Stimulated activated CD4-positive, alpha-beta T cell treated with anti-CD3 and anti-CD28 coated beads, Interleukin-2, amount 100 ng/mL, for 24 hours (primary cell): ENCODE measurements at places on chromosomes 13 and 19.

DNA sequence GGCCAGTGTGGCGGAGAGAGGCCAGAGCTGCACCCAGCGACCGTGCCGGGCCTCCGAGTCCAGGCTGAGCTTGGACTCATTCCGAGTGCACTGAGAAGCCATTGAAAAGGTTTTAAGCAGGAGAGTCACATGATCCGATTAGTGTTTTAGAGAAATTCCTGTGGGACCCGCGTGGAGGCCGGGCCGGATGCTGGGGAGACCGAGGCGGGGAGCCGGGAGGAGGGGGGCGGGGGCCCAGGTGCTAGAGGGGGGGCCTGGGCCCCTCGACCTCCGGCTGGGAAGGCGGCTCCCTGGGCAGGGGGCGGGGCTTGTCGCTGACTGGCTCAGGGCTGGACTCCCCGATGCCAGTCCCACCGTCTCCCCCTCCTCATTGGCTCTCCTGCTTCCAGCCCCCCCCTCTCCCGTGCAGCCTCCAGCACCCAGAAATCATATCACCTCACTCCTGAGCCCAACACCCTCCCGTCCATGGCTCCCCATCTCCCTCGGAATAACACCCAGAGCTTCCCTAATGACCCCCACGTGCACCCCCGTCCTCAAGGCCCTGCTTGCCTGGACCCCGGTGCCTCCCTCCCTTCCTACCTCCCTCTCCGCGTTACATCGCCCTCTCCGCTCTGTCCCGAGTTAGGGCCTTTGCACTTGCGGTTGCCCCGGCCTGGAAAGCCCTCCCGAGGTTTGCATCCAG, 5.2 kb upstream of the ZNF579 start:
- DNase-seq: peak; percentile 68

GRCh38 chr13:108742701-108743451, 113.5 kb downstream of the MYO16 start:
- no peak for DNase-seq

- no peak for DNase-seq
These were observed 273.4 kb downstream of the GPC6 start for GRCh38 chr13:93499991-93500390.

DNA sequence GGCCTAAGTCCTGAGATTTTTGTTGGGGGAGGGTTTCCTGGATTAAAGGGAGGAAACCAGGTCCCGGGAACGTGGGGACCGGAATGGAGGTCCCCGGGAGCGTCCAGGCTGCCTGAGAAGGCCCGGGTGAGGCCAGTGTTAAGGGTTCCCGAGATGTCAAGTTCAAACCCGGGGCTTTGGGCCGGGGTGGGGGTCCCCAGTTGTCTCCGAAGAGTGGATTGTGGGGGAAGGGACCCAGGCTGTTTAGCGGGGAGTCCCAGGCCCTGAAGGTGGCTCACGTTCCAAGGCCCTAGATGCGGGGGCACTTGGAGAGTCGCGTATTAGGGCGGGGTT, 262 bp downstream of the COX7A1 start:
- no peak for DNase-seq

DNA sequence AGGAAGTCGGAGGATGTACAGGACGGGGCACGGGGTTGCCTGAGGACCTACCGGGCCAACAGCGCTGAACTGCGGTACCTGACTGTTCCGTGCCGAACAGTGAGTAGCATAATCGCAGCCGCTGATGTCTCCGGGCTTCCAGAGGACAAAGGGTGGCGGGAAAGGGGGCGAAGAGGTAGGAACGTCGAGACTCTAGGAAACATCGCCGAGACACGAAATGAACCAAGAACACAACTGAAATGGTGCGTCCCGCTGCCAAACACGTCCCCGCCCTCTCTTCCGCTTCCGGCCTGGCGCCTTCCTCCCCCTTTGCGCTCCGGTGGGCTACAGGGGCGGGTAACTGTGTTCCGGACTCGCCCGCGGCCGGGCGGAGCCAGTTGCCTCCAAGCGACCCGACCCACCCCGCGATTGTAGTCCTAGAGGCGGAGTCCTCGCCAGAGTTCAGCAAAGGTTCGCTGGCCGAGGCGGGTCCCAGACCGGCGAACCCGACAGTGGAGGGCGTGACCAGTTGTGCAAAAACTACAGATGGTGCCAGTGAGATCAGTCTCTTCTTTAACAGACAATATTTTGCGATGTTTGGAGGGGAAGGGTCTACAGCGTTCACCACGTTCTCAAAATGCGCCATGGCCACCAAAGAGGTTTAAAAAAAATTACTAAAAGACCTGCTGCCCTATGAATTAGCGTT, at the start of gene MRPS31:
Gene MRPS31 (minus strand): TSS at position 257 of the 685 bp plus-strand sequence. CDS start 54 bp downstream, at position 203.
- DNase-seq: peak; percentile 95

DNA sequence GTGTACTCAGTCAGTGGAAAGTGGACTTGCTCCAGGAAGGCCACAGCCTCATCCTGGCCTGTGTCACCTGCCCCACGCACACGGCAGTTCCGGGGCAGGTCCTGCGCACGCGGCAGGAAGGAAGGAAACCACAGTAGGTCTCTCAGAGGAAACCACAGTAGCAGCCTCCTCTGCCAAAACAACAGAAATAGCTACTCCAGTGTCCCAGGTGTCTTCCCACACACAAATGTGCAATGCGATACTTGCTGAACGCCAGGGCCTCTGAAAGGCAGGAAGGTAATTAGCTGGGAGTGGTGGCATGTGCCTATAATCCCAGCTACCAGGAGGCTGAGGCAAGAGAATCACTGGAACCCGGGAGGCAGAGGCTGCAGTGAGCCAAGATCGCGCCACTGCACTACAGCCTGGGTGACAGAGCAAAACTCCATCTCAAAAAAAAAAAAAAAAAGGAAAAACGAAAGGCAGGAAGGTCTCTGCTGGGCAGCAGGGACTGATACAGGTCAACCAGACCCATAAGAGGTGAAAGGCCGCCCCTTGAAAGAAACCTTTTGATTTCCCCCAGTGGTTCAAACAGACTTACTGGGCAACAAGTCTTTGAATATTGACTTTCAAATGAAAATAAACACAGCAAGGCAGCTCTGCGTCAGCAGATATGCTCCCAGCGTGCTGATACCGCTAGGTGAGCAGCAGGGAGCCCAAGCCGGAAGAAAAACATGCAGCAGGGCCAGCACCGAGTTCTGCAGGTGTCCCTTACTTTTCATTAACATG, 49.5 kb downstream of the CRYL1 start:
- peak; percentile 71 for DNase-seq

DNA sequence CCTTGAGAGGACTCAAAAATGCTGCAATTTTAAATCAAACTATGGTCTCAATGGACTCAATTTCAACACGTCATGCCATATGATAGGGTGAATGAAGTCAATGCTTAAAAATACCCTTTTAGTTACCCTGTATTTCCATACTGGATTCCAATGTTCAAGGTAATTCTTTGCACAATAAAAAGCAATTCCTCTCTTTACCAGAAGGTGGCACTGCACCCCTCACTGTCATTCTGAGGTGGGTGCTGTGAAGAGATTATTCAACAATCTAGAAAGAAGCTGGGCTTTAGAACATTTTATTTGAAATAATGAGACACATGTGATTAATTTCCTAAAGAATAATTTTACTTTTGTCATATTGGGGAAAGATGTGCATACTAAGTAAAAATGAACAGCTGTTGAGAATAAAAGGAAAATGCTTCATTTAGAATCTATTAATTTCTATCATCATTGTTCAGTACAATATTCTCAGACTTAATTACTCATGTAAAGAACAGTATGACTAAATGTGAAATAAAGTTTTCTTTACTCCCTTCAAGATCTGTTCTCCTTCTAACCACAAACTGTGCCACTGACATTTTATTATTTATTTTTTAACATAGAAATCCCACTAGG, 789.1 kb downstream of the GPC5 start:
- peak; percentile 18 for DNase-seq

GRCh38 chr13:110371550-110372465, 64.7 kb downstream of the COL4A2 start:
- no peak for DNase-seq

- no peak for DNase-seq
These were observed 98.0 kb downstream of the GADD45B start for GRCh38 chr19:2573916-2574315.

DNA sequence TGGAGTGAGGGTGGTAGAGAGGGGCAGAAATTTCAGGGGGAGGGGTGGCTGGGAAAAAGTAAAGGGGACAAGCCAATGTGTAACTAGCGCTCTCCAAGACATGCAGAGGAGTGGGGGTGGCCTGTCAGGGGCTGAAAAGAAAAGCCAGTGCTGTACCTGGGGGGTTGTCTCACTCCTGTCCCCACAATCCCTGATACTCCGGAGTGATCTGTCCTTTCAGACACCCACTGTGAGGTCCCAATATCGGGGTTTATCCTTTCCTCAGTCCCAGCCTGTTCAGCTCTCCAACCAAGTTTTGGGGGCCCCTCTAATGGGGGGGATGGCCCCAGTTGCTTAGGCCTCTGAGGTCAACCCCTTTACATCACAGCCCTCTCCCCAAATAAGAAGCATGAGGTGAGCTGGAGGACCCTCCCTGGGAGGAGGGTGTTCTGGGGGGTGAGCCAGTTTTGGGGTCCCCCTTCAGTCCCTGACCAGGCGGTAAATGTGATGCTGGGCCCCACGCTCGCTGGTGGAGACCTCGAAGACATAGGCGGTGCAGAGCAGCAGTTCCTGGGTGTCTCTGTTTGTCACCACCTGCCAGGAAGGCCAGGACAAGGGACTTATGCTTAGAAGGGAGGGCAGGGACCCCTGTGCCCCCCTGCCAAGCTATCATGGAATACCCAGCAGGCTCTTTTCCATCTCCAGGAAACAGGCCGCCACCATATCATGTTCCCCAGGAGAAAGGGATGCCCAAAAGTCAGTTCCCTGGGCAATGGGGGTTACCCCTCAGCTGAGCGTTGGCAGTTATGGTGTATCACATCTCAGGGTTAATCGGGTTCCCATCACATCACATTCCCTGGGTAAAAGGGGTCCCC, 5.9 kb downstream of the CD37 start:
- no peak for DNase-seq

DNA sequence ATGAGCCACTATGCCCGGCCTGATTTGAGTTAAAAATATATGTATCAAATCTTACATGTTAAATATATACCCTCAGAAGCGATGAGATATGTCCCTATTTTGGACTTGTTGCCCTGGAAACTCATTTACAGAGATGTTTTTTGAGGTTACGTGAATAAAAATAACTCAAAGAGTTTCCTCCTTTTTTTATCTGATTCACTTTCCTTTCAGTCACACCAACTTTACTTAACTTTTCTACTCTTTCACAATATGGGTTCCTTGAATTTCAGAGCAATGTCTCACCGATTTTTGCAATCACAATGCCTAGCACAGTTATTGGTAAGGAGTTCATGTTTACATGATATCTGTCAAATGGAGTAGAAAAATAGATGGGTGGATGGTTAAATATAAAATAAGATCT, 2.3 kb downstream of the OR7C2 start:
- no peak for DNase-seq

DNA sequence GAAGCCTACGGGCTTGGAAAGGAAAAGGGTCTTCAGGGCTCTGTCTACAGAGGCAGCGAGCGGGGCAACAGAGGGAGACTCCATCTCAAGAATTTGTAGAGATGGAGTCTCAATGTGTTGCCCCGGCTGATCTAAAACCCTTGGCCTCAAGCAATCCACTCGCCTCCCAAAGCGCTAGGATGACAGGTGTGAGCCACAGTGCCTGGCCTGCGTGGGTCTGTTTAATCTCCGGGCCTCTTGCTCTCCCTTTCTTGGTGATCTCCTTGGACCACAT, 8.1 kb downstream of the RPS9 start:
- DNase-seq: peak; percentile 44

DNA sequence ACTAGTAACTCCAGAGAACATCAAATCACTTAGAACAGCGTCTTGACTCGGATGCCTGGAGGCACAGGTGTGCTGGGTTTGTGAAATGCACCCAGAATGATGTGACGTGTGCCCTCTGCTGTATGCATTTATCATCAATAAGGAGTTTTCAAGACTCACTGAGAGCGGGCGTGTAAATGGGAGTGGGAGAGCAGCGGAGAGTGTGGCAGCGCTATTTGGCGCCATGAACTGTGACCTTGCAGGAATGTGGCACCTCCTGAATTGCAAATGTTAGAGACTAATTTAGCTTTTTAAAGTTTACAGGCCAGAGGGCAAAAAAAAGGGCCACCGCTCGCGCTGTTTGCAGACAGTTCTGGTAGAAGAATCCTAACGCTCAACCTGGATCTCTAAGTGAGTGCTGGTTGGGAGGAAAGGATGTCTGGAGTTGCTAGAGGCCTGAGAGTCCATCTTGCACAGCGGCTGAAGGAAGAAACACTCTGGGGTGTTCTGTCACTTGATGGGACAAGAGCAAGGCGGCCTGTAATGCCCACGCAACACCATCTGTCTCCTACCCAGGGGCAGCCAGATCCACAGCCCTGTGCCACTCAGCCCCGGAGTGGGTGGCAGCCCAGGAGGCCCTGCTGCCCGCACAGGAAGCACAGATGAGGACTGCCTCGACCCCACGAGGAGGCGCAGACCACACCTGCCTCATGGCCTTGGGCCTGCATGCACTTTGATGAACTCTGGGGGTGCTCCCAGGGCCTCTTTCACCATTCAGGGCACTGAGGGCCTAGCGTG, 19.7 kb downstream of the RANBP3 start:
- no peak for DNase-seq

DNA sequence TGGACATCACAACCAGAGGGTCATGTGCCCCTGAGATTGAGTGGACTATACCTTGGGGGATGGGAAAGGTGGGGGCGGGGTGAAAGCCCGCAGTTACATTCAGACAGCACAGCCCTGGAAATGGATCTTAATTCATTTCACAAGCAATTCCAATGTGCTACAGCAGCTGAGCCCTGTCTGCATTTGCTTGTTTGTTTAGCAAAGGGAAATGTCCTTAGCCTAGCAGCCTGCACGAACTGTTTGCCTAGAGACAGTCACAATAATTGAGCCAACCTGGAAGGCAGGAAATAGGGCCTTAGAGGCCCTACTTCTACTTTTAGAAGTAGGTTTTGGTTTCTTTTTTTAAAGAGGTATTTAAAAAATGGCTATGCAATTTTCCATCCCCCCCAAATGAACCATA, 177.3 kb upstream of the KL start:
- no peak for DNase-seq

GRCh38 chr13:74064805-74065312, 69.3 kb downstream of the KLF12 start:
- no peak for DNase-seq

- DNase-seq: no peak
These were observed 12.0 kb upstream of the GRAMD1A start for GRCh38 chr19:34988119-34988518.

- DNase-seq: no peak
These were observed 129.4 kb downstream of the SHISA2 start for GRCh38 chr13:25922376-25922775.
